Fibroblast of mammary gland (primary cell): ENCODE measurements at places on chromosomes 1 and 21.

- DNase-seq = peak; percentile 37
Observed at GRCh38 chr1:46244656-46245371, 2.7 kb upstream of the RAD54L start.

GRCh38 chr1:9025449-9025848 is 774 bp downstream of the SLC2A7 start:
- DNase-seq = no peak

GRCh38 chr1:117527566-117528102 is 78.2 kb upstream of the TENT5C start:
- DNase-seq = peak; percentile 32

GRCh38 chr1:10888291-10888690 is 91.8 kb upstream of the CASZ1 start:
- DNase-seq = no peak

DNA sequence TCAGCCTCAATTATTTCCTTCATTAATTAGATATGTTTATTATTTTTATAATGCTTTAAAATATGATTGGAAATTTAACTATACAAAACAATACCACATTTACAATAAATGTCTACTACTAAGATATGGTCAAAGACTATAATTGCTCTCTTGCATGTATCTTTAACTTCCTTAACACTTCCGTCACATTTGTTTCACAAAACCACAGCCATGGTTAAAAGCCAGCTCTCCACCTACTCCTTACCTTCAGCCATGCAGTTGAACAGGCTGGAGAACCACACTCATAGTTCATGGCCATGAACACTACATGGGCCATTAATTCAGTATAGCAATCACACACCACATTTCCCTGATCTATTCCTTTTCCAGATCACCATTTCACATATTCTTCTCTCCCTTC is 72.2 kb downstream of the NME7 start:
- no peak for DNase-seq

- no peak for DNase-seq
Observed at GRCh38 chr1:43651902-43652301, 2.0 kb downstream of the KDM4A start.

DNA sequence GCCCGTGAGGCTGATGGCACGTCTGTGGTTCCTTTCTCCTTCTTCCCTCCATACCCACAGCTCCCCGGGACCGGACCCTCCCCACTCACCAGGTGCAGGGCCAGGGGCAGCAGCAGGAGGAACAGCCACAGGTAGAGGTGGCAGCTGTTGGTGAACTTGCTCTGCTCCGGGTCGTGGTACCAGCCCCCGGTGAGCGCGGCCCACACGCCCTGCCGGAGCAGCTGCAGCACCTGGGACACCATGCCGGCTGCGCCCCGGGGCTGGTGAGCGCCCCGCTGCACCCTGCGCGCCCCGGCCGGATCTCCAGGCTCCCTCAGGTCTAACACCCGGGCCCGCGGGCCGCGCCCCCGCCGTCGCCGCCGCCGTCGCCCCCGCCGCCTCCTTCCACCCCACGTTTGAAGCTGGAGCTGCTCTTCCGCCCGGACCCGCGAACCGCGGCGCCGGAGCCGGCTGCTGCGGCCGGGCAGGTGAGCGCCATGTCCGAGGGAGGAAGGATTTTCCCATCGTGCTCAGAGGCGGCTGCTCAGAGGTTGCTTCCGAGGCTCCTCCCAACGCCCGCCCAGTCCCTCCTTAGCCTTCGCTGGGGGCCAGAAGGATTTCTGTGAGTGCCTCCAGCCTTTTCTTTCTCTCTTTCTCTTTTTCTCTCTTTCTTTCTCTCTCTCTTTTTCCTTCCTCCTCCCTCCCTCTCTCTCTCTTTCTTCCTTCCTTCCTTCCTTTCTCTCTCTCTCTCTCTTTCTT is at the start of gene PCNX2:
Gene PCNX2, minus strand, starts transcription at position 489 of the 738 bp plus-strand sequence. Its CDS starts 247 bp downstream, at position 242.
- peak; percentile 49 for DNase-seq

GRCh38 chr1:48916130-48917069 is 139.7 kb upstream of the BEND5 start:
- peak; percentile 73 for DNase-seq

DNA sequence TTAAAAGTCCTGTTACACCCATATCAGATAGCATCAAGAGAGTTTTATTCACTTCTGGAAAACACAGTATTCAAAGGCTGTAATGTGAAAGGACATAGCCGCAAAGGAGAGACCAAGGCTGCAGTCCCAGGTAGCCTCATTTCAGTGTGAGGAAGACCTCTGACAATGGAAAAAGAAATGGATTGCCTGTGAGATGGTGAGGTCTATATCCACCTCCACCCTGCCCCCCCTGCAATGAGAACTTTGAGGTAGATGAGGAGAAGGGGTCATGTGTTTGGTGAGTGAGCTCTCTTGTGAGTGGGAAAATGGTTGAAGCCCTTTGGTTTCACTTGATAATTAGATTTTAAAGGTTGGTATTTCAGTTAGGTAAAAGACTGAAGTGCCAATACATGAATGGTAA is 3.5 kb downstream of the MRPS6 start:
- no peak for DNase-seq

DNA sequence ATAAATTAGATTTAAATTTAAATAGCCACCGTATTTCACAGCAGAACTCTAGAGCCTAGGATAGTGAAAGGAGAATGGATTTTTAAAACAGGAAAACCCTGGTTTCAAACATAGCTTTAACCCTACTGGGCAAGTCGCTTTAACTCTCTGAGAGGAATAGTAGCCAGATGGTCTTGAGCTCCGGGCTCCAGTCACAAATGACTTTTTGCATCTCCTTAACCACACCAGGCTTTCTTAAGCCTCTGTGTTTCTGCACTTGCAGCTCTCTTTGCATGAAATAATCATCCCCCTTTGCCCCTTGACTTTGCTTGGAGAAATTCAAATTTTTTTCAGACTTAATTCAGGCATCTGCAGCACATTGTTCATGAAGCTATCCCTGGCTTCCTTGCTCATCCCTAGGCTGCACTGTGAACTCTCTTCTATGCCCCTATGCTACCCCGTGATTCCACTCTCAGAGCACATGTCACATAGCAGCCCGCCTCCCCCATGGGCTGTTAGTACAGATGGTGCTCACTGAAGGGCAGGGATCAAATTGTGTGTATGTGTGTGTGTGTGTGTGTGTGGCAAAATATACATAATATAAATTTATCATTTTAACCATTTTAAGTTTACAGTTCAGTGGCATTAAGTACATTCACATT is 68.8 kb upstream of the DAB1 start:
- no peak for DNase-seq

- no peak for DNase-seq
Observed at GRCh38 chr1:175472464-175472863, 270.9 kb downstream of the TNR start.
